ENCODE measurements at places on chromosomes 6 and 20.
A peak's percentile ranks its signal among the peaks of the same experiment; 100 is the strongest.

GRCh38 chr6:53837865-53838769 lies 43.3 kb downstream of the LRRC1 start:
- no peak for DNase-seq

DNA sequence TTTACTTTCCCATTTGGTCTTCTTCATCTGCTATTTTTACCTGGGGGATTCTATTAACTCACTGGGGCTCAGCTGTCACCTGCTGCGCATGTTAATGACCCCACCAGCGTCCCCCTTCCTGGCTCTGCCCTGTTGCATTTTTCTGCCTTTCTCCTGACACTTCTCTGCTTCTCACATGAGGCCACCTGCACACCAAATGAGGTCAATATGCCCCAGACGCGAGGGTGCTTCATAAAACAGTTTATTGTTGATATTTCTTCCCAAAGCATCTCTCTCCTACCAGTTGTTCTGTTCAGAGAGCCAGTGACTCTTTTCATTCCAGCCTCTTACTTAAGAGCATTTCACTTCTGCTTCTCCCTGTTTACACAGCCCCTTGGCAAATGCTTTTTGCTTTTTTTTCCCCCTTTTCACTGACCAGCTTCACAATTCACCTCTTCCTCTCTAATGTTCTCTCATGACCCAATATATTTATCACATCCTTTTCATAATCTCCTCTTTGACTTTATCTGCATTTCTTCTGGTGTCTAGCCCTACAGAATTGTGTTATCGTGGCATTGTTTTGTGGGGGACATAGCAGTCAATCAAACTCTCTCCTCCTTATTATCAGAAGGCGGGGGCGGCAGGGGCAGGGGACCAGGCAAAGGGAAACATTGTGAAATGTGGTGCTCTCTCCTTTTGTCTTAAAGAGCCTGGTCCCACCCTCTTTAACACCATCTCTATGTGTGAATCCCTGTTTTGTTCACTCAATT lies 545.8 kb upstream of the CITED2 start:
- no peak for DNase-seq

GRCh38 chr6:26333476-26334297 lies 31.3 kb upstream of the BTN3A2 start:
- DNase-seq = no peak

- DNase-seq = no peak
Measured at GRCh38 chr6:121223212-121223611, 111.1 kb downstream of the TBC1D32 start.

DNA sequence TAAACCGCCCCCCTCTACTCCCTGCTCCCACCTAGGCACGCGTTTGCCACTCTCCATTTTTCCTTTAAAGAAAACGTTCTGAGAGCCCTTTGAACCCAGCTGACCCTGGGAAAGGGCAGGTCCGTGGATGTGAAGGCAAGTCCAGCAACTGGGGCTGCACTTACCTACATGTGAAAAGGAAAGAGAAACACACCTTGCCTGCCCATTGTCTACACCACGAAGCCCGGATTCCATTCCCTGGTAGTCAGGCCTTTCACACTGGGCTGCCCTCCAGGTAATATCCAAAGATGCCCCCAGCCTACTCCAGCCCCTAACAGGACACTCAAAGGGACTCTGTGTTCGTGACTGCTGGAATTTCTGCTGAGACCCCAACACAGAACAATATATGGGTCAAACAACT lies 94.4 kb downstream of the CD83 start:
- no peak for DNase-seq

GRCh38 chr6:159969204-159969912 lies 476 bp downstream of the IGF2R start:
- peak; percentile 33 for DNase-seq

- DNase-seq = no peak
Measured at GRCh38 chr6:44561832-44562665, 174.5 kb downstream of the CDC5L start.

GRCh38 chr20:19250346-19250745 lies 37.9 kb downstream of the SLC24A3 start:
- DNase-seq = no peak

- no peak for DNase-seq
Measured at GRCh38 chr6:125668071-125668470, 81.4 kb upstream of the HEY2 start.

- DNase-seq = no peak
Measured at GRCh38 chr6:98636941-98637340, 197.4 kb upstream of the POU3F2 start.

DNA sequence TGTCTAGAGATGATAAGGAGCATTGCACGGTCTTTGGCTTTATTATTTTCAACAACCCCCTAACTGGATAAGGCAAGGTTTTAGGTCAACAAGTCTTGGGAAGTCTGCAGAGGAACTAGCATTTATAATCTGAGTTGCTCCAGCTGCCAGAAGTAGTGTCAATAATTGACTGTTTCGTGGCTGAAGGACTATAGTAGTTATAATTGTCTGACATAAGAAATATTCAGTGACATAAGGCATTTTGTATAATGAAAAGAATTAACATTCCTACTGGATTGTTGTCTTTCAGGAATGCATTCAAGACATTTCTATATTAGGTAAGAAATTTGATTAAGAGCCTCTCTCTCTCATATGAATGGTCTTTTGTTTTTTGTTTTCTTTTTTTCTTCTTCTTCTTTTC lies 136.9 kb upstream of the SGK1 start:
- no peak for DNase-seq

DNA sequence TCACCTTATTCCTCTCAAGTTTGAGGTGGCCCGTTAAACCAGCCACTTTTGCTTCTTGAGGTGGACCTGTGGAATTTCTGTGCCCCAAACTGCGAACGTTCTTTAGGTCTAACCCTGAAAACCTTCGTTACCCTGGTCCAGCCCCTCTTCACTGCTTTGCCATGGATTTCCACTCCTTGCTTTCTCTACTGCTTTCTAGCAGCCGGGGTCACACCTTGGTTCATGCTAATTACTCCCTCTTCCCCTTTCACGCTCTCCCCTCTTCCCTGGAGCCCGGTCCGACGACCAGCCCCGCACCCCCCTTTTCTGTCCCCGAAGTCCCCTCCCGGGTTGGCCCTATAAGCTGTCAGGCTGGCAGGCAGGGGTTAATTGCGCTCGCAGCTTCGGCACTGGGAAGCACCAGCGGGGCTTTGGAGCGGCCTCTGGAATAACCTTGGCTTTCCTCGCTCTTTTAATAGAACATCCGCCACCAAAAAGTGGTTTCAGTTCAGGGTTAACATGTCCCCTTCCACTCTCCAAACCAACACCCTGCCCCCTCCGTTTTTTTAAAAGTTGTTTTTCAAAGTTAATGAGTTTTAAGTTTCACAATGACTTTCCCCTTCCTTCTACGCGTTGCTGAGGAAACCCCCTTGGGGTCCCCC lies 1.4 kb upstream of the HIVEP1 start:
- peak; percentile 46 for DNase-seq

DNA sequence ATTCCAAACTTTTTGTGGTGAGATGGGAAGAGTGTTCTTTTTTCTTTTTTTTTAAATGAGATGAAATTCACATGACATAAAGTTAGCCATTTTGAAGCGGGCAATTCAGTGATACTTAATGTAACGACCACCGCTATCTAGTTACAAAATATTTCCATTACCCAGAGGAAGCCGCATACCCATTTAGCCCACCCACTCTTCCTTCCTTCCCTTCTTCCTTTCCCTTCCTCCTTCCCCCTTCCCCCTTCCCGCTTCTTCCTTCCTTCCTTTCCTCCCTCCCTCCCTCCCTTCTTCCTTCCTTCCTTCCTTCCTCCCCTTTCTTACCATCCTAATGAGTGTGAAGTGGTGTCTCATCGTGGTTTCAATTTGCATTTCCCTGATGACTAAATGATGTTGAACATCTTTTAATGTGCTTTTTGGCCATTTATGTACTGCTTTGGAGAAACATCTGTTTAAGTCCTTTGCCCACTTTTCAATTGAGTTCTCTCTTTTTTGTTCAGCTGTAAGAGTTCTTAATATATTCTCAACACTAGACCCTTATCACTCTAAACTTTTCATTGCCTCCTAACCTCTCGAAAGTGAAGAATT lies 371.1 kb downstream of the FARS2 start:
- DNase-seq = no peak

GRCh38 chr6:14089224-14089623 lies 28.3 kb upstream of the CD83 start:
- DNase-seq = no peak

- no peak for DNase-seq
Measured at GRCh38 chr20:46108435-46108841, 9.7 kb upstream of the CD40 start.

DNA sequence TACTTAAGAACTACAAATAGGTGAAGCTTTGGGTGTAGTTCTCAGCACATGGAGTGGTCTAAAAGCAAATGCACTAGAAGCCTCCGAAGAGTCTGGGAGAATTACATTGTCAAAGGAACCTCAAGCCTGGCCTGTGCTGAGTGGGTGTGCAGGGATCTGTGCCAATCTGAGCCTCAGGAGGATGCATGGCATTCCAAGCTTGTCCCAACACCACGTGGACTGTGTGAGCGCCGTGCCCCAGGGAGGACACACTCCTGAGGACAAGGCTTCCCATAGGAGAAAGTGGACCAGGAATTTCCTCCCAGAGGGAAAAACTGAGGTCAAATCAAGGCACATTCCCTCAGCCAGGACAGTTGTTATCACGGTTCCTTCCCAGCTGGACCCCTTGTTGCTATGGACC lies 185.8 kb downstream of the QKI start:
- no peak for DNase-seq

DNA sequence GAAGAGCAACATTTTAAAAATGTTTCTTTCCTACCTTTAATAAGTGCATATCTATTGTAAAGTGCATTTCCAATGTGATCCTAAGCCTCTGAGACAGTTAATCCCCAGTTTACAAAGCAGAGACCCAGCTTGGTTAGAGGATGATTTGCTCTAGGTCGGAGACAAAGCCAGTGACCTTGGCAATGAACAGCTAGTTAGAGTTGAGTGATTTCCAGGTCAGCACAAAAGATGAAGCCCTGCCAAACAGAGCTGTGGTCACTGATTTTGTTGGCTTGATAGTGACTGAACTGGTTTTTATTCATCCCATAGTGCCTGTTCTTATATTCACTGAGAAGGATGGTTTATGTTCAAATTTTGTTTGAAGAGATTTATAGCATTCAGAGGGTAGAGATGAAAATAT lies 56.6 kb upstream of the CD83 start:
- no peak for DNase-seq

- DNase-seq = no peak
Measured at GRCh38 chr20:17782768-17783167, 83.0 kb downstream of the BANF2 start.

DNA sequence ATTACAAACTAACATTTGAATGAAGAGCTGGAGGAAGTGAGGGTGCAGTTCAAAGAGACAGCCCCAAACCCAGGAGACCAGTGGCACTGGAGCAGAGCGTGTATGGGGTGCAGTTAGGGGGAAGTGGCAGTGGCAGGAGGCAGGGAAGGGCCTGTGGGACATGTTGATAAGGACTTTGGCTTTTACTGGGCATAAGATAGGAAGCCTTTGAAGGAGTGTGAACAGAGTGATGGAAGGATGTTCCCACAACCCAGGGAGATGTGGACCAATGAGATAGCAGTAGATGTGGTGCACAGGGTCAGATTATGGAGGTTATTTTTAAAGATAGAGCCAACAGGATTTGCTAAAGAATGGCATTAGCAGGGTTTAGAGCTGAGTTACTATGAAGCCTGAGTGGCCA lies 56.4 kb downstream of the AIG1 start:
- DNase-seq = no peak

All from stimulated activated effector memory CD8-positive, alpha-beta T cell treated with anti-CD3 and anti-CD28 coated beads, Interleukin-12 subunit alpha, Interleukin-12 subunit beta, amount 100 ng/mL, for 72 hours (primary cell).